ENCODE measurements at places on chromosomes 2 and 18.
A peak's percentile ranks its signal among the peaks of the same experiment; 100 is the strongest.

DNA sequence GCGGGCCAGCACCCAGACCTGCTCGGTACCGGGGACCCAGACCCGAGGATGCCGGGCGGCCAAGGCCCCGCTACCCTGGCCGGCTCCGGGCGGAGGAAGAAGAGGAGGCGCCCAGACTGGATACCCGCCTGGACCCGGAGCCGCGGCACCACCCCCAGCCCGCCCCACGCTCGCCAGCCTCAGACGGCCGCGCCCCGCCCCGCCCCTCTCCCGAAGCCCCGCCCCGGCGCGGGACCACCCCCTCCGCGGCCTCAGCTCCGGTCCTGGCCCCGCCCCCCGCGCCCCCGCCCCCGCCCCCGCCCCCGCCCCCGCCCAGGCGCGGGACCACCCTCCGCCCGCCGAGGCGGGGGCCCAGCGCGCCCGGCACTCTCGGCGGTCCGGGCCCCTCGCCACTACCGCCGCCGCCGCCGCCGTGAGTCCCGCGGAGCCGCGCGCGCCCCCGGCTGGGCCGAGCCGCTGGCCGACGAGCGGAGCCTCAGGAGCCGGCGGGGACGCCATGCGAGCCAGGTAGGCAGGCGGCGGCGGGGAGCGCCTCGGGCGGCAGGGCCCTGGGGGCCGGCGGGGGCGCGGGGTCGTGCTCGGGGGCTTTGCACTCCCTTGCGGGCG, at the start of gene SH3BP4:
Gene SH3BP4 (plus strand): TSS at position 354 of the 606 bp plus-strand sequence. CDS start 82,986 bp downstream, outside the sequence.
- DNase-seq: peak; percentile 32

DNA sequence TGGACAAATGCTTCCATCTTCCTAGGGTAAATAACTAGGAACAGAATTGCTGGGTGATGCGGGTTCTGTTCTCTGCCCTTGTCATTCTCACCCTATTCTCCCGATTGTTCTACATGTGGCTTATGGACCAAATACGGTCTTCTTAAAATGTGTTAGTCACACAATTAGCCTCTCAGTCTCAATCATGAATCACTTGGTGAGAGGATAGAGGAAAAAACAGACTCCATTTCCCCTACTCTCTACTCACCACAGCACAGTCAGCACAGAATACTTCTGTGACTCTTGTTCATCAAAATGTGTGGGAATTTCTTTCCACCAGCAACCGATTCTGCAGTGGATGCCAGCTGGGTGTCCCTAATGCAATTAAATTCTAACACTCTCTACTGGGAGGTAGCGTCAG, 125.2 kb downstream of the SH3BP4 start:
- peak; percentile 23 for DNase-seq

DNA sequence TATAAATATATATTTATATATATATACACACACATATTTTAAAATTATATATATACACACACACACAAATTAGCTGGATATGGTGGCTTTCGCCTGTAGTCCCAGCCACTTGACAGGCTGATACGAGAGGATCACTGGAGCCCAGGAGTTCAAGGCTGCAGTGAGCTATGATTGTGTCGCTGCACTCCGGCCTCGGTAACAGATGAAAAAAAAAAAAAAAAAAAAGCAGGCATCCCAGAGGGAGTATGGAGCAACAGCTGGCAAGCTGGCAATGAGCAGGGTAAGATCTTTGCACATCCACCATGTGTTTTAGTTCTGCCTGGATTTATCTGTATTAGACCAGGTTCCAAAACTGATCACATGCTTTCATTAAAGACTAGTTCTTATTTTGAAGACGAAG, 170.1 kb downstream of the MAP2 start:
- no peak for DNase-seq

DNA sequence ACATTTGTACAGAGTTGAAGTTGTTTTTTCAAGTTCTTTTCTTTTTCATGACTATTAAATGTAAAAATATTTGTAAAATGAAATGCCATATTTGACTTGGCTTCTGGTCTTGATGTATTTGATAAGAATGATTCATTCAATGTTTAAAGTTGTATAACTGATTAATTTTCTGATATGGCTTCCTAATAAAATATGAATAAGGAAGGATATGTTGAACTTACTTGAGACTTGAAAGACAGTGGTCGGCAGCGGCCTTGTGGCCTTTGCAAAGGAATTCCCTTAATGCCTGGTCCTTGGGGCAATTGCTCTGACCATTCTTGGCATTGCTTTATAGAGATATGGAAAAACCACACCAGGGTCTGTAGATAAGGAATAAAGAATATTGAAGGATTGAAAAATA, 25.9 kb upstream of the TMEM87B start:
- DNase-seq: no peak

GRCh38 chr2:16311521-16312440, 353.9 kb downstream of the CYRIA start:
- DNase-seq: no peak

DNA sequence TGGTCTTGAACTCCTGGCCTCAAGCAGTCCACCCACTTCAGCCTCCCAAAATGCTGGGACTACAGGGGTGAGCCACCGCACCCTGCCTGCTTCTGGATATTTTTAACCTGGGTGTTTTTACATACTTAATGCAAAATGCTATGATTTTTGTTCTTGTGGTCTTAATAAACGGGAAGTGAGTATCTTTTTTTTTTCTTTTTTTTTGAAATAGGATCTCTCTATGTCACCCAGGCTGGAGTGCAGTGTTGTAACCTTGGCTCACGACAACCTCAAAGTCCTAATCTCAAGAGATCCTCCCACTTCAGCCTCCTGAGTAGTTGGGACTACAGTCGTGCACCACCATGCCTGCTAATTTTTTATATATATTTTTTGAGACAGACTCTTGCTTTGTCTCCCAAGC, 19.2 kb upstream of the ASXL2 start:
- DNase-seq: no peak

DNA sequence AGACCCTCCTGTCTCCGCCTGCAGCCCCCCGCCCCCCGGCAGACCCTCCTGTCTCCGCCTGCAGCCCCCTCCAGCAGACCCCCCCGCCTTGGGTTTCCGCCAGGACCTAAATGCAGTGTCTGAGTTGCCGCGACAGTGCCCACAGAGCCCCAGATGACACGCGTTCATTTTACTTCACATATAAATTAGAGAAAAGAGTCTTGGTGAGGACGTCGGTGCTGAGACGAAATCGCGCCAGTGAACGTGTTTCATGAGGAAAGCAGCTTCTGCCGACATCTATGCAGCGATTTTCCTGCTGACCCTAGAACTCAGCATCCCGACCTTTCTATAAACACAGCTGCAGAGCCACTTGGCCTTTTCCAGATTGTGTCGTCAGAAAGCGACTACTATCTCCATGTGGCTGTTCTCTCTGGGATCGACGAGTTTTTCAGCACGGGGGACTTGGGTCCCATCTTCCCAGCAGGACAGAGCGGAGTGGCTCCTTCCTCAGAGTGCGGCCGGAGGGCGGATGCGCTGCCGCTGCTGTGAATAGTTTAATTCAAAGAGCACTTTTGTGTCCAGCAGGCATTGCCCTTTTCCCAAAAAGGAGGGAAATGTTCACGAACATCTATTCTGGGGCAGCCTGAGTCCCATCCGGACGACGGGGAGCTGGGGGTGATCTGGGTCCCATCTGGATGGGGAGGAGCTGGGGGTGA, 136.7 kb downstream of the NFATC1 start:
- DNase-seq: no peak
